ENCODE measurements at places on chromosomes 1 and 21.

DNA sequence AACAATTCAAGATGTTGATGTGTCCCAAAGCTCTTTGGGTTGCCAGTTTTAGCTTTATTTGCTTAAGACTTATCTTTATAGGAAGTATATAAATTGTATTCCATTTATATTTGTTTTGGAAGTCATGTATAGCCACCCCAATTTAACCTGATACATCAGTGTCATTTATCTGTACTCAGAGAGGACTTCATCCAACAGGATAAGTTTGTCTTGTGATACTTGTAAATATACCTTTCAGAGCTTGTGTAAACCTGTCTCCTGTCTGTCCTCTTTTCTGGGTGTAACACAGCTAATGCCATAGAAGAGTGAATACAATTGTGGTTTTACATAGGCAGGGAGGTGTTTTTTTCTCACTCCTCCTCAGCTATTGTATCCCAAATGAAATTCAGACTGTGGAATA lies 10.4 kb downstream of the PTGFR start:
- DNase-seq, result no peak

DNA sequence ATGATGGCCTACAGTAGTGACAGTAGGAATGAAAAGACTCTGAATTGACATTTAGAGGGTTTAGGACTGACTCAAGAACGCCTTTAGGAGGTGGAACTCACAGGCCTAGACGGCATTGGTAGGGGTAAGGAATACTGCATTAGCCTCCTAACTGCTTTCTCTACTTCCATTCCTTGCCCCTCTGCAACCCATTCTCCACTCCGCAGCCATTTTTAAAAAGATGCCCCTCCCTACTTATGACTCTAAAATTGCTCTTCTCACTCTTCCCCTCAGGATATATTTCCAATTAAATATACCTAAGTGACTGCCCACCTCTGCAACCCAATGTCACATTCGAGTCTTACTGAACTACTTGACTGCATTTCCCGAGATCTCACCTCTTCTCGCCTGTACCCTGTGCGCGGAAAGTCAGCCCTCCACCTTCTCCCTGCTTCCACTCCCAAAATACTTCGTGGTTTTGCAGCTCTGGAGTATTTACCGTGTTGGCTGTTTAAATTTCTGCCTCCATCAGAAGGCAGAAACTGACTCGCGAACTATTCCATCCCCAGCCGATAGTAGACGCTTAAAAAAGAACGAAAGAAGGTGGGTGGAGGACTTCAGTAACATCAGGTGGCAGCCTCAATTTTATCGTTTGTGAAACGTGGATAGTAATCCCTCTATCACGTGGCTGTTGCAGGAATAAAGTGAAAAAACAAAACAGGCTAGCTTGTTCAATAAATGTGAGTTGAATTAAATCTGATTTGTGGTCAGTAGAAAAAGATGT lies 1.1 kb upstream of the YBX1 start:
- DNase-seq, result no peak

- no peak for DNase-seq
Observed at GRCh38 chr1:16369821-16370220, 2.8 kb downstream of the SZRD1 start.

DNA sequence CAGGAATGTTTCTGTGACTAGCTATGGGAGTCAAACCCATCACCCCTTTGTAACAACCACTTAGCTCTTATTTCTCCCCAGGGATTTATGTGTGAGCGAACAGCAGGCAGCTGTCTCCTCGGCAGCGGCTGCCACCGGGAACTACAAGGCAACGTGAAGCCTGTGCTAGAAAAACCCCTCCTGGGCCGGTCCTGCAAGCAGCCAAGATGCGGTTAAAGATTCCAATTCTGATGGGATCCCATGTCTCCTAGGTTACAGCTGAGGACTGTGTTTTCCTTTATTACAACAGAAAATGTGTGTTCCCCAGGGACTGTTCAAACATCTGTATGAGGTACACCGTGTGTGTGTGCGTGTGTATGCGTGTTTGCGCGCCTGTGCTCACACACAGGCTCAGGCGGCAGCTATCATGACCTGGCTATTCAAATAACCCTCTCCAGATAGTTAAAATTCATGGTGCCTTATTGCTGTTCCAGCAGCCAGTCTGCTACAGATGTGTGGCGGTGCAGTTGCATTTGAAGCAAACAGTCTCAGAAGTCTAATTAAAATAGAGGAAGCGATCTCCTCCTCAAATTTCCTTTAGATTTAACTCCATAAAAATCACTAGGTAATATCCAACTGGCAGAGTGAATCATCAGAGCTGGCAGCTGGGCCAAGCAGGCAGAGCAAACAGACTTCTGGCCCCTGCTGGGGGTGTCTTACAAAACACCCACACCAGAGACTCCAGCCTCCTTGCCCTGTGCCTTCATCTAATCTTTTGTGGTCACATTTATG lies 68.0 kb downstream of the LMX1A start:
- no peak for DNase-seq

GRCh38 chr1:35717911-35718476 lies 690 bp downstream of the C1orf216 start:
- peak; percentile 74 for DNase-seq

- peak; percentile 57 for DNase-seq
Observed at GRCh38 chr21:42514883-42515228, 1.2 kb downstream of the SLC37A1 start.

- DNase-seq, result no peak
Observed at GRCh38 chr1:16999863-17000262, 11.9 kb downstream of the ATP13A2 start.

DNA sequence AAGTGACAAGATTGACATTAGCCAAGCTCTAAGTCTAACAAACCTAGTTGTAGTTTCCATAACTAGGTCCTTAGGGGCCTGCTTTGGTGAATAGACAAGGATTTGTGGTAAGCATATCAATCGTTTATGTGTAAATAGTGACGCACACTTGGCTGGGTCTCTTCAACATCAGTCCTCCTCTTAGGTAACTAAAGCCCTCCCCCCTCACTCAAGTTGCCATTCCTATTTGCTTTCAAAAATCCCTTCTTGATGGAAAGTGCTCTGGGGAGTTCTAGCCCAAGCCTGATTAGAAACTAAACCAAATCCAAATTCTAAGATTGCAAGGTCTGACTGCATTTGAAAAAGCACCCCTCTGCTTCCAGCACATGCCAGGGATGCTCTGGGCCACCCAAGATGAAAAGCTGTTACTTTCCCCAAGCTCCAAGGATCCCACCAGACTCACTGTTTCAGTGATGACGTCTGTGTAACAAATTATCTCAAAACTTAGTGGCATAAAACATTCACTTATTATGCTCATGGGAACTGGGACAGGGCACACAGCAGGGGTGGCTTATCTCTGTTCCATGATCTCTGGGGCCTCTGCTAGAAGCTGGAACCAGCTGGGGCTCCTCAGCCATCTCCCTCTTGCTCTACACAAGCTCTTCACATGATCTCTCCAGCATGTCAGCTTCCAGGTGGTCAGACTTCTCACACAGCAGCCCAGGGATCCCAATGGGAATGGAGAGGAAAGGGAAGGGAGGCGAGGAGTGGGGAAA lies 74.1 kb downstream of the RRAGC start:
- DNase-seq, result peak; percentile 4

DNA sequence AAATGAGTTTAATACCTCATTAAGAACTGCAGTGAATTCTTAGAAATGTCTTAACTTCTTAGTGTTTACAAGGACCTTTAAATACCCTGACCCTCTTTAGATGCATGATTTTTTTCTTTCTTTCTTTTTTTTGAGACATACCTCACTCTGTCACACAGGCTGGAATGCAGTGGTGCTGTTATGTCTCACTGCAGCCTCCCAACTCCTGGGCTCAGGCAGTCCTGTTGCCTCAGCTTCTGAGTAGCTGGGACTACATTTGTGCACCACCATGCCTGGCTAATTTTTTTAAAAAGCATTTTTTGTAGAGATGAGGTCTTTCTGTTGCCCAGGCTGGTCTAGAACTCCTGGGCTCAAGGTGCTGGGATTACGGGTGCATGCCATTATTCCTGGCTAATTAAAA lies 191.8 kb downstream of the RPS6KC1 start:
- DNase-seq, result no peak

DNA sequence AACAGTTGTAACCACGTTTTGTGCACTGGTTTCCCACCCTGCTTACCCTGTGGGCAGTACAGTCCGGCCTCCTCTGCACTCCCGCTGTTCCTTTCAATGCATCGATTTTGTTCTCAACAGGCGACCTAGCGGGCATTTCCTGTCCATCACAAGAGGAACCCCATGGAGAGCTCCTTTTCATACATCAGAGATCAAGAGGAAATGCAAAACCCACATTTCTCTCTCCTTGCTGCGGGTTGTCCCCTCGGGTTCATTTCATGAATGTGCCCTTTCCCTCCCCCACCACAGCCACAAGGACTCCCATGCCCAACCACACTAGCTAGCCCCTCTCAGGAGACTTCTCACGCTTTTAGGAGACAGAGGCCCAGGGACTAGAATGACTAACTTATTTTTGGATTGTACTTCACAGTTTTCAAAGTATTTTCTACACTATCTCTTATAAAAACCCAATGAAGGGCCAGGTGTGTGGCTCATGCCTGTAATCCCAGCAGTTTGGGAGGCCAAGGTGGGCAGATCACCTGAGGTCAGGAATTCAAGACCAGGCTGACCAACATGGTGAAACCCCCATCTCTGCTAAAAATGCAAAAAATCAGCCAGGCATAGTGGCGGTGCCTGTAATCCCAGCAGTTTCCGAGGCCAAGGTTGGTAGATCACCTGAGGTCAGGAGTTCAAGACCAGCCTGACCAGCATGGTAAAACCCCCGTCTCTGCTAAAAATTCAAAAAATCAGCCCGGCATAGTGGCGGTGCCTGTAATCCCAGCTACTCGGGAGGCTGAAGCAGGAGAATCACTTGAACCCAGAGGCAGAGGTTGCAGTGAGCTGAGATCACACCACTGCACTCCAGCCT lies 18.4 kb downstream of the ATP1A4 start:
- DNase-seq, result no peak

DNA sequence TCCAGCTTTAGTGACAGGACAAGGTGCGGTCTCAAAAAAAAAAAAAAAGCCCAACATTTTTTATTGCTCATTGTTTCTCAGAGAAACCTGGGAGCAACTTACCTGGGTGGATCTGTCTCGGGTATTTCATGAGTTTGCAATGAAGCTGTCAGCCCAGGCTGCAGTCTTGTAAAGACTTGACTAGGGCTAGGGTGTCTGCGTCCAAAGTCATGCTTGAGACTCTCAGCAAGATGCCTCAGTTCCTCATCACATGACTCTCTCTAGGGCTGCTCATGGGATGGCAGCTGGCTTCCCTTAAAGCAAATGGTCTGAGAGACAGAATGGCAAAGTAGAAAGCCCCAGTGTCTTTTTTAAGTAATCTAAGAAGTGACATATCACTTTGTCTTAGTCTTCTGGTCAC lies 8.1 kb downstream of the GABPA start:
- DNase-seq, result no peak

DNA sequence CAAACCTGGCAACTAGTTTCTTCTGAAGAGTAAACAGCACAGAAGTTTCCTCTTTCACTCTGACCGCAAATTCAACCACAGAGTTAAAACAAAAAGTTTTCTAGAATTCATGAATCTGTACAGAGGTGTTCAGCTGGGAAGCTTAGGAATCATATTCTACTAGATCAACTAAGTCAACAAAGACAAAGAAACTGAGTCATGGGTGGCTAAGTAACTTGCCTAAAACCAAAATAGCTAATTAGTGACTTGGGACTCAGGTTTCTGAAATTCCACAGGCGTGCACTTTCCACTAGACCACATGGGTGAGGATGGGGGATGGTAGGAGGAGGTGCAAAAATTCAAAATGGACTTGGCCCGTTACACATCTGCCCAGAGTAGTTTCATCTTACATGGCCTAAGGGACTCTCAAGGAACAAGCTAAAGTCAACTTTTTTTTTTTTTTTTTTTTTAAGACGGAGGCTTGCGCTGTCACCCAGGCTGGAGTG lies 25.8 kb downstream of the PTPN14 start:
- no peak for DNase-seq

GRCh38 chr1:86421601-86422280 lies 2.2 kb upstream of the CLCA2 start:
- DNase-seq, result no peak

- no peak for DNase-seq
Observed at GRCh38 chr1:59258412-59259032, 38.4 kb upstream of the FGGY start.
